ENCODE measurements at places on chromosomes 7 and 10.
A peak's percentile ranks its signal among the peaks of the same experiment; 100 is the strongest.

- DNase-seq, result no peak
Observed at GRCh38 chr10:60643874-60644273, 134.4 kb upstream of the CDK1 start.

- DNase-seq, result no peak
Observed at GRCh38 chr10:101027106-101027720, 3.7 kb downstream of the PDZD7 start.

DNA sequence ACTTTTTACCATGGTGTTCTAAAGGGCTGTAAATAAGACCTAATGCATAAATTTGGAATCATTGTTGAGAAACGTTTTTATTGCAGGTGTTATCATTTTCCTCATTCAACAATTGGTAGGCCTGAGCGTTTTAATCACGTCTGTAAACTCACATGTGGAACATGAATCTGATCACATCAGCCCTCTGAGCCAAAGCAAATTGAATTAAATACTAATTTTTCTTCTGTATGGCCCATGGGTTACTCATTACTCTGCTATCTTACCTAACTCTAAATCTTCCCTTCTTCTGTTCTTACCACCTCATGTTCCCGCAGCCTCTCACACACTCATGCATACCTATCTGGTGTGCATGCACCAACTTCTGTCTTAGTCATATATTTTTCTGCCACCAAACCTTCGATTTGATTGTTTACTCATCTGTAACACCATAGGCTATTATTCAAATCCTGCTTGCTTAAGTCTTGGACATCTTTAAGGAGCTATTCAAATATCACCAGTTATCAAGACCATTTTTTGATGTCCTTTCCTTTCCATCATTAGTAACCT is 82.3 kb downstream of the NXPH1 start:
- DNase-seq, result no peak

DNA sequence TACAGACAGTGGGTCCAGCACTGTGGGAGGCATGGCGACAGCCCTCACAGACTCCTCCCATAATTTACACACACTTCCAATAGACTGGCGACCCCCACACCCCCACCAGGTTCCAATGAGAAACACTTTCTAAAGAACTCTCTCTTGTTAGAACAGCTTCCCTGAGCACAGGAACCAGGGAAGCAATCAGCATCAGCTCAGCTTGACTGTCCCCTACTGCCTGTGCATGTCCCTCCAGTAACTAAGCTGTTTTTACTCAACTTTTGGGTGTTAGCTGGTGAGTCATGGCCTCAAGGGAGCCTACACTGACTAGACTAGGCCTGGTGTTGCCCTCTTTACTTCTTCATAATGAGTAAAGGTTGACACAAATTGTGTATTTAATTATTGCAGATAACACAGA is 32.6 kb upstream of the HERPUD2 start:
- DNase-seq, result peak; percentile 33

DNA sequence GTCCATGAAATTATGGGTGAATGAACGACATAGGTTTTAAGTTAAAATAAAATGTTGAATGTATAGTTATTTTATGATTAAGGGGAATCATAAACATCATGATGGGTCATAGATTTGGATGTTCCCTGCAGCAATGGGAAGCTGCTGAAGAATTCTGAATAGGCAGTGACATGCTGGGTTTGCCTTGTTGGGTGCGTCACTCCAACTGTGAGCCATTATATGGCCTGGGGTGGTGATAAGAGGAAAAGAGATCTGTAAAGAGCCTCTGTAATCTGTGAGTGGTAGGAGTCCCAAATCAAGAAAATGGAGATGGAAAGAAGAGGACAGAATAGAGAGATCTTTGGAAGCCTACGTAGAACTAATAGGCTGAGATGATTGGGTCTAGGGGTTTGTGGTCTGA is 58.1 kb upstream of the GPR26 start:
- no peak for DNase-seq

DNA sequence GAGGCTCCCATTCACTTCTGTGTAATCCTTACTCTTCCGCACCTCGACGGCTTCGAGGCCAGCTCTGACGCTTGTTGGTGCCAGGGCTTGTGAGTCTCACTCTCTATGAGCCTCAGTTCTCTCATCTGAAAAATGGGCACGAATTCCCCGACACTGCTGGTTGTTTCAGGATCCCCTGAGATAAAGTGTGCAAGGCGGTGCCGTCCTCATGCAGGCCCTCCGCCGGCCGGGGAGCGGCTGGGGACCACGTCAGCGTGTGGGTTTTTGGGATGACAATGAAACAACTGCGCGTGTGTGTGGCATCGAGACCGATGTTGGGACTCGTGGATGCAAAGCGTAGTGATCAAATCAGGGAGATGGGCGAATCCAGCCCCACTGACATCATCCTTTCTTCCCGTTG is 75.6 kb downstream of the FOXL3 start:
- DNase-seq, result no peak

DNA sequence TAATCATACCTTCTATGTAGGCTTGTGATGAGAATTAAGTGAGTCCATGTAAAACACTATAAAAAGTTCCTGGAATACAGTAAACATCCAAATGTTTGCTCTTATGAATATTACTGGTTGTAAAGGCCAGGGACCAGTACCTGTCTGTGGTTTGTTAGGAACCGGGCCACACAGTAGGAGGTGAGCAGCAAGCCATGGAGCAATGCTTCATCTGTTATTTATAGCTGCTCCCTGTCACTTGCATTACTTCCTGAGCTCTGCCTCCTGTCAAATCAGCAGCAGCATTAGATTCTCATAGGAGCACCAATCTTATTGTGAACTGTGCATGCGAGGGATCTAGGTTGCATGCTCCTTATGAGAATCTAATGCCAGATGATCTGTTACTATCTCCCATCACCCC is 662.0 kb upstream of the ANKRD30A start:
- no peak for DNase-seq

DNA sequence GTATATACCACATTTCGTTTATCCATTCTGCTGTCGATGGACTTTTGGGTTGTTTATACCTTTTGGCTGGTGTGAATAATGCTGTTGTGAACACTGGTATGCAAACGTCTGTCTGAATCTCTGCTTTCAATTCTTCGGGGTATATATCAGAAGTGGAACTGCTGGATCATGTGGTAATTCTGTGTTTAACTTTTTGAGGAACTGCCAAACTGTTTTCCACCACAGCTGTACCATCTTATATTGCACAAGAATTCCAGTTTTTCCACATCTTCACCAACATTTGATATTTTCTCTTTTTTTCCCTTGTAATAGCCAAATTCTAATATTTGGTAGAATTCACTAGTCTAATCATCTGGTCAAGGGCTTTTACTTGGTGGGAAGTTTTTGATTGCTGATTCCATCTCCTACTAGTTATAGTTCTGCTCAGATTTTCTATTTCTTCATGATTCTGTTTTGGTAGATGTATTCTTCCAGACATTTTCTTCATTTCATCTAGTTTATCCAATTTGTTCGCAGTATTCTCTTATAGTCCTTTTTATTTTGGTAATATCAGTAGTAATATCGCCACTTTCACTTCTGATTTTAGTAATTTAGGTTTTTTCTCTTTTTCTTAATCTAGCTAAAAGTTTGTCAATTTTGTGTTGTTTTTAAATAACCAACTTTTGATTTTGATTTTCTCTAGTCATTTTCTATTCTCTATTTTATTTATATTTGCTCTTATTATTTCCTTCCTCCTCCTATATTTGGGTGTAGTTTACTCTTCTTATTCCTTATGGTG is 271.2 kb downstream of the ZEB1 start:
- DNase-seq, result no peak

GRCh38 chr7:130372402-130373165 is 7.7 kb upstream of the CPA1 start:
- DNase-seq, result no peak

GRCh38 chr7:98909487-98909886 is 31.2 kb downstream of the TRRAP start:
- no peak for DNase-seq

GRCh38 chr10:7915923-7916536 is 97.7 kb downstream of the TAF3 start:
- DNase-seq, result no peak

DNA sequence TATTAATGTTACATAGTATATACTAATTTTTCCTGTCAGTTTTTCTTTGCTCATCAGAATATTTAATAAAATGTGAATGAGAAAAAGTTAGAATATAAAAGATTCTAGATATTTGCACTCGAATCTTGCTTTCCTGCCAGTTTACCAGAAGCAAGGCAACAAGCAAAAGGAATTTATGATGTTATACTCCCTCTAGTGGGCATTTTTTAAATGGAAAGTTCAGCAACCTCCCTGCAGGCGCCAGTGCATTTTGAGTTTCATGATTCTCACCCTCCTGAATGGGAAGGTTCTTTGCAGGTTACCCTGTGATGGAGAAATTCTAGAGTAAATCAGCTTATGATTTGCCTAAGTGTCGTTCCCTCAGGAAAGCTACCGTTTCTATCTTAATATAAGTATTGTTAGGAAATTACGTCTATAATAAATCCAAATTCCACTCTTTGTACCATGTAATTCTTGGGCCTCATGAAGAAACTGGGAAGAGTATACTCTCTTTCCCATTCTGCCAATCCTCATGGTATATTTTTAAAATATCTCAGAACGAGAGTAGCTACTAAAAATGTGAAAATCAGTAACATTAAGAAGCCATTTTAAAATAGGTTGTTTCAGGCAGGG is 350.0 kb downstream of the CRPPA start:
- DNase-seq, result no peak

GRCh38 chr10:97279121-97279815 is 13.2 kb downstream of the ARHGAP19 start:
- DNase-seq, result no peak

- DNase-seq, result no peak
Observed at GRCh38 chr7:116979430-116979829, 26.1 kb downstream of the ST7 start.

DNA sequence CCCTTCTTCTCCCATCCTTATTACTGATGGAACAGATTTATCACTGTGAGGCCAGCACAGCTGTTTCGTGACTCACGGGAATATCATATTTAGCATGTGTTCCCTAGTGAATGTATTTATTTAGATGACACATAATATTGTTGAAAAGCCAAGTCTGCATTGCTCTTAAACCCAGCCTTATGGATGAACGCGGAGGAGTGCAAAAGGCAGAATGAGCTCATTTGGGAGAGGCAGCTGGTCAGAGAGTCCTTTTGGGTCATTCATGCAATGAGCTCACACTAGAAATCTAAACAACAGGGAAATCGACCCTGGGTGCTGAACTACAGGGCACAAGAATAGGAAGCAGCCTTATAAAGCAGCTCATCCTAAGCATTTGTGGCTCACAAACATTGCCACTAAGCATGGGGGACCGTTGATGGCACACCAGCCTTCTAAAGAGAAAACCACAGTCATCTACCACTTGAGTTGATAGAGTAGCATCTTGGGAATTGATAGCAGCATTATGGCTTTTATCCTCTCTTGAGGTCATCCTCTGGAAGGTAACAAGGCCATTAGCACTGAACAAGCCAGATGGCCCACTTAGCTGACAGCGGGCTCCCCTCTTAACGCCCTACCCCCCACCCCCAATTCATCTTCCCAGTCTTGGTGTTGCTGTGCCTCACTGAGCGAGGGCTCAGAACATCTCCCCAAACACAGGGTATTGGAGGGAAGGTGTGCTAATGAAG is 32.9 kb upstream of the SDK1 start:
- no peak for DNase-seq

- no peak for DNase-seq
Observed at GRCh38 chr10:11224792-11225416, 207.2 kb downstream of the CELF2 start.

GRCh38 chr7:115329006-115329405 is 407.1 kb downstream of the MDFIC start:
- DNase-seq, result no peak

GRCh38 chr7:41706228-41706930 is 3.5 kb upstream of the INHBA start:
- no peak for DNase-seq

GRCh38 chr7:20532890-20533289 is 82.6 kb upstream of the ABCB5 start:
- DNase-seq, result no peak

GRCh38 chr7:26910221-26910620 is 45.8 kb upstream of the SKAP2 start:
- DNase-seq, result no peak
